Stimulated activated CD4-positive, alpha-beta T cell treated with anti-CD3 and anti-CD28 coated beads, Interleukin-1b, Interleukin-23, amount 100 ng/mL, for 48 hours (primary cell): ENCODE measurements at places on chromosomes 5 and 9.

DNA sequence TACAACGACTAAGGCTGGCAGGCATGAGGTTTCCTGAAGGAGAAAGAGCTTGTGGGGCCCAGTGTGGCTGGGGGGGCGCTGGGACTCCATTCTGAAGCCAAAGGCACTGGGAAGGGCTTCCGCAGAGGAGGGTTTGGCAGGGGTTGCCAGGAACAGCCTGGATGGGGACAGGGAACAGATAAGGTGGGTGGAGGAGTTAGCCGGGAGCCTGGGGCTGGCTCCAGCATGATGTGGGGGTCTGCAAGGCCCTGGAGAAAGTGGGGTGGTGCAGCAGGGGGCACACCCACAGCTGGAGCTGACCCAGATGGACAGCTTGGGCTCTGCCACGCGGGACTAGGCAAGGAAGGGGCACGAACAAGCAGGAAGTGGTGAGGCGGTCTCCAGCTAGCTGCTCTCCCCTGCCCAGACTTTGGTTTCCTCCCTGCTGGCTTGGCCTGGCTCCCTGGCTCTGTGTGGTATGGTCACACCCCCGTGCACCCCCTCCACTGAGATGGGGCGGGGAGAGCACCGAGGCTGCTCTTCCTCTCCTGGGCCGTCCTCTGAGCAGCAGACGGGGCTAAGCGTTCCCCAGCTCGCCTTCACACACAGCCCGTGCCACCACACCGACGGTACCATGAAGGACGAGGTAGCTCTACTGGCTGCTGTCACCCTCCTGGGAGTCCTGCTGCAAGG is at the start of gene LTC4S:
Gene LTC4S, plus strand, starts transcription at position 519 of the 672 bp plus-strand sequence. Its CDS starts 95 bp downstream, at position 614.
- DNase-seq, result no peak

- DNase-seq, result no peak
These were observed 19.5 kb downstream of the TTC33 start for GRCh38 chr5:40736103-40736875.

GRCh38 chr5:157624144-157624543 is 28.1 kb downstream of the SOX30 start:
- no peak for DNase-seq

GRCh38 chr9:33211695-33212393 is 28.1 kb upstream of the SPINK4 start:
- no peak for DNase-seq

DNA sequence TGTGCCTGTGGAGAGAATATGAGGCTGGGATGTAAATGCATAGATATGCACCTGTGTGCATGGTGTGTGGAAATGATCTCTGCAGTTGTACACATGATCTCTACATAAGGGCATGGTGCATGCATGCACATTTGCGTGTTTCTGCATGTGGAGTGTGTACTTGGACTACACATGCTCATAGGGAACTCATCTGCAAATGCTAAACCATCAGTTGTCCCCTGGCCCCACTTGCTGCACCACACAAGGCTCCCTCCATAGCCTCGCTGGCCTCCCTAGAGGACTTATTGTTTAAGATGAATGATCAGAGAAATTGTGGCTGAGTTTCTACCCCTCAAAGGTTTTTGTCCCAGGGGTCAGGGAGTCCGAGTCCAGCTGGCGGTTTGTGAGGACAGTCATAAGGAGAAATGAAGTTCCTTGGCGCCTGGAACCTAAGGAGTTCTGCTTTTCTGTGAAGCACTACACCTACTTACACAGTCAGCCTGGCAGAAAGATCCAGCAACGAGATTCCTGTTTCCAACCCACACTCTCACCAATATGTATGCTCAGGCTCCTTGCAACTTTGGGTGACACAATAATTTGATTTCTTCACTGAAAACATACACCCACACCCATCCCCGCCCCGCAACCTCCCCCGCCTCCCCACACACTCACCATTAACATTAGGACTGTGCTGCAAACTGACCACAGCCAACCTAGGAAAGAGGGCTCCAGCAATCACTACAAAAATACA is 79.9 kb upstream of the CPEB4 start:
- DNase-seq, result no peak

DNA sequence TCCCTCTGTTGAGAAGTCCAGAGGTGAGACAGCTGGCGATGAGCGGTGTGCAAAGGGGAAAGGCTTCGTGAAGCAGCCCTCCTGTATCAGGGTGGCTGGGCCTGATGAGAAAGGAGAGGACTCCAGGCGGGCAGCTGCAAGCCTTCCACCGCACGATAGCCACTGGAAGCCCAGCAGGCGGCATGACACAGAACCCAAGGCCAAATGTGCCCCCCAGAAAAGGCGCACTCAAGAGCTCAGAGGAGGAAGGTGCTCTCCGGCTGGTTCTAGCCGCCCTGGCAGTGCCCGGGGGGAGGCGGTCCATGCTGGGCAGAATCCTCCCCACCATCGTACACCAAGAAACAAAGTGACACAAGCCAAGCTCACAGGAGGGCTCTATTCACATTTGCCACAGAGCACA is 60.3 kb downstream of the TEX10 start:
- DNase-seq, result no peak

- no peak for DNase-seq
These were observed 192.1 kb upstream of the RGMB start for GRCh38 chr5:98581112-98581997.

DNA sequence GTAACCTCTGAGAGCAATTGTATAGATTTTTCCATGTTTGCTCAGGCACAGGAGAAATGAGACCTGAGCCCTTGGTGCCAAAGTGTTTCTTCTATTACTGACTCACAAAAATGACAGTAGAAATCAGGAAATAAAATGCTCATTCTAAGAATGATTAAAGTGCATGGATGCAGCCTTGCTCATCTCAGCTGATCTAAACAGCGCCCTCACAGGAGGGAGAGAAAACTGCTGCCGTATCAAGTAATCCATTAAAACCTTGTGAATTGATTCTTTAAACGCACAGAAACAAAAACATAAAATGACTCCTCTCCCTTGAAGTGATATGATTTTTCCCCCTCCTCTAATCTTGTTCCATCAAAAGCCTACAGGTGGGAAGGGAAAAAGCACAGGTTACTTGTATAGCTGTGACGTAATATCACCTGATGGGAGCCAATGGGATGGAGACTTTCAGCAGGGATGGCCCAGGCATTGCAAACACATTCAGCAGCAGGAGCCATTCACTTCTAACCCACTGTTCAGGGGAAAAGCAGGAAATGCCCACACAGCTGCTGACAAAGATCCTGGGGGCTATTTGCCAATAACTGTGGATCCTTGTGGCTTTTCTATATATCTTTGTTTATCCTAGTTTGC is 76.7 kb downstream of the PLCXD3 start:
- no peak for DNase-seq

DNA sequence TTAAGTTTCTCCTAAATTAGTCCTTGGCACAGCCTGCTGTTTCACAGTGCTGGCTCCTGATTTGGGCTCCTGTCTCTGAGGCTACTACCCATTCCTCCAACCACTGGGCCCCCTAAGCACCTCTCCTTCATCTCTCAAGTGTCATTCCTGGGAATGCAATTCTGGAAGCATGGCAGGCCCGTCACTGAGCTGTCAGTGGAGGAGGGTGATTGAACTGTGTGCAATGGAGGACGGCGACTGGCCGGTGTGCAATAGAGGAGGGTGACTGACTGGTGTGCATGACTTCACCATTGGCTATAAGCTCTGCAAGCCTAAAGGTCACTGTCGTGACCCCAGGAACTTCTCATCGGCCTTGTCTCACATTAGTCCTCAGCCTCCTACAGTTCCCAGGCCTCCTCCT is 12.4 kb upstream of the IL17B start:
- DNase-seq, result no peak

DNA sequence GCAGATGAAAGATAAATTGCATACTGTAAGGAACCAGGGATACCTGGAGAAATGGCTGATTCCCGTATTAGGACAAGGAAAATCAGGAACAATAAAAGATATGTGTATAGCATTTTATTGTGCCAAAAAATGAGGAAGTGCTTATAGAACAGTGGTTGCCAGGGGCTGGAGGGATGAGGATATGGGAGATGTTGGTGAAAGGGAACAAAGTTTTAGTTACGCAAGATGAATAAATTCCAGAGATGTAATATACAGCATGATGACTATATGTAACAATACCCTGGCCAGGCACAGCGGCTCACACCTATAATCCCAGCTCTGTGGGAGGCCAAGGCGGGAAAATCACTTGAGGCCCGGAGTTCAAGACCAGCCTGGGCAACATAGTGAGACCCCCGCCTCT is 101.8 kb downstream of the CDK5RAP2 start:
- no peak for DNase-seq

DNA sequence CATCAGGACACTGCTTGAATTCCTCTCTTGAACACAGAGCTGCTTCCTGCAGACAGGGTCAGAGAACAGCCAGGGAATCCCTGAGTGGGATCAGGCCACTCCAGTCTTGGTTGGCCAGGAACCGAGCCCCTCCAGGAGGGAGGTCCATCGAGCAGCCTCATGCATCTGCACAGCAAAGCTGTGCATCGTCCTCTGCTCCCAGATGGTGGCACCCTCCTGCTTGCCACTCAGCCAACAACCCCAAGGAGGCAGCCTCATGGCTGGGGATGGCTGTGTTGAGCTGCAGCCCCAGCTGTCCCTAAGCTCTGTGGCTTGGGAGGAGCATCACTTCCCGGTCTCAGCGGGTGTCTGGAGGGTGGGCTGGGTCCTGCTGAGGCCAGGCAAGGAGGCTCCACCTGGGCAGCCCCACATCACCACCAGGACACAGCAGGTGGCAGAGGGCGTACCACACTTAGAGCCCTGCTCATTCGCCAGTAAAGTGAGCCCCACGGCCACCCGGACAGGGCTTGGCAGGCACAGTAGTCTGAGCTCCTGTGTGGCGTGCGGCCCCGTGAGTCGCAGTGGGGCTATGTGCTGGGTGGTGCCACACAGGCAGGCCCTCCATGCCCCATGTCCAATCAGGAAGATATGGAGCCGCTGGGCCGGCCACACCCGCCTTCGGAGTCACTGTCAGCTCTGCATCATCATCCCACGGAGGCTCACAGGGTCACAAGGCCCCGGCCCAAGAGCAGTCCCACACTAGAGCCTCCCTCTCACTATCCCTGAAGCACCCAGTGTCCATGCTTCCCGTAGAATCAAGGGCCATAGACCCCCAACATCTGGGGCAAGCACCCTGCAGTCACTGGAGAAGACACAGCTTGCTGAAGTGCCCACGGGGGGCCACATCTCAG is 11.9 kb downstream of the LPCAT1 start:
- no peak for DNase-seq

GRCh38 chr9:124128568-124129166 is 117.1 kb downstream of the LHX2 start:
- DNase-seq, result no peak

GRCh38 chr5:132280371-132281240 is 13.6 kb upstream of the SLC22A4 start:
- no peak for DNase-seq

DNA sequence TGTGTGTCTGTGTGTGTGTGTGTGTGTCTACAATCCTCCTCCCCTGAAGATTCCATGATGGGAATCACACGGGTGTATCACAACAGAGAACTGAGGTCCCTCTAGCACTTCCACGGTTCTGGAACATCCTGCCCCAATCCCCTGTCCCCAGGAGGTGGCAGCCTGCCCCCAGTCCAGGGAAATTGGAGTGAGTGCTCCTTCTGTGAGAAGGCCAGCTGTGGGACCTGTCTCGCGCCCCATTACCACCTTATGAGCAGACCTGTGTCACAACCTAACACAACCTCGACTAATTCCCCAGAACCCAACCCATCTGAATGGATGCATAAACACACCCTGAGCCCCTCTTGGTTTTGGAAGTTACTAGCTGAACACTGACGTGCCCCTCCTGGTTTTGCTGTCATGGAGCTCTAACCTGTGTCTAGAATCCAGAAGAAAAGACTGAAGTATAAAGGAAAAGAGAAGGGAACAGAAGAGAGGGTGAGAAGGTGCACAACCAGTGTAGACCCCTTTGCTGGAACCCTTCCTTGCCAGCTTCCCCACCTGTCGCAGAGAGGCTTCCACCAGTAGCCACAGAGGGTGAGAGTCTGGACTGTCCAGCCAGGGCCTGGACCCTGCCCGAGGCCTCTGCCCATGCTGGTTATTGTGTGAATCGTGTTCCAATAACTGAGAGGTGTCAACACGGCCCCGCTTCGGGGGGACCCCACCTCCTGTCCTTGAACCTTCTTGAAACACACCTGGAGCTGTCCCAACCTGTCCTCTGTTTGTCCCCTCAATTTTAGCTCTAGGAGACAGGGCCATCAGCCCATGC is 3.4 kb downstream of the BTNL9 start:
- DNase-seq, result no peak
